ENCODE measurements at places on chromosomes 4 and X. TPM values are rescaled to one million over a fixed set of nuclear protein-coding genes. Genes with fewer than 3 reads are reported as not detected.

TMPRSS11D gene
- total RNA-seq, result not detected

PAGE1 gene
- not detected for total RNA-seq

IL2RG gene
- not detected for total RNA-seq

GPC3 gene
- total RNA-seq, result not detected

SLIT2 gene
- 36.4 TPM for total RNA-seq

SERPINA7 gene
- not detected for total RNA-seq

SPINK2 gene
- total RNA-seq, result not detected

GRIA3 gene
- 0.28 TPM for total RNA-seq

CTAG2 gene
- not detected for total RNA-seq

All from endothelial cell of coronary artery (primary cell).